ENCODE measurements at places on chromosomes 3 and 15.

- DNase-seq: no peak
Observed at GRCh38 chr15:101583284-101583683, 68.9 kb downstream of the TM2D3 start.

DNA sequence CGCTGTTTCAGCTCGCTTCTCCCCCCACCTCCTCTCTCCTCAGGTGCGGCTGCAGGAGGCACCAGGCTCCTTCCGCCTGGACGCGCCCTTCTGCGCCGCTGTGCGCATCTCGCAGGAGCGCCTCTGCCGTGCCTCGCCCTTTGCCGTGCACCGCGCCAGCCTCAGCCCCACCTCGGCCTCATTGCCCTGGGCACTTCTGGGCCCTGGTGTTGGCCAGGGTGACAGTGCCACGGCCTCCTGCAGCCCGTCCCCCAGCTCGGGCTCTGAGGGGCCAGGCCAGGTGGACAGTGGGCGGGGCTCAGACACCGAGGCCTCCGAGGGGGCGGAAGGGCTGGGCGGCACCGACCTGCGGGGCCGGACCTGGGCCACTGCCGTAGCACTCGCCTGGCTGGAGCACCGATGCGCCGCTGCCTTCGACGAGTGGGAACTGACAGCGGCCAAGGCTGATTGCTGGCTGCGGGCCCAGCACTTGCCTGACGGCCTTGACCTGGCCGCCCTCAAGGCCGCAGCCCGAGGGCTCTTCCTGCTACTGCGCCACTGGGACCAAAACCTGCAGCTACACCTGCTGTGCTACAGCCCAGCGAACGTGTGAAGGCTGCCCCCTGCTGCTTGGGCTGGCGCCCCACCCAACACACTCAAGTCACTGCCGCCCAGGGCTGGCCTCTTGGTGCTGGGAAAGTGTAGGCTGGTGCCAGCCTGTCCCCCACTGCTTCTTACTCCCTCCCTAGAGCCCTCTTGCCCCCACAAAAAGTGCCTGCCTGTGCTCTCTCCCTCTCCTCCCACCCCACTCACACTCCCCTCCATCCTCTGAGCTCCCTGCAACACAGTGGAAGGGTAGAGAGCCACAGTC, 7.1 kb downstream of the ALG3 start:
- peak; percentile 74 for DNase-seq

DNA sequence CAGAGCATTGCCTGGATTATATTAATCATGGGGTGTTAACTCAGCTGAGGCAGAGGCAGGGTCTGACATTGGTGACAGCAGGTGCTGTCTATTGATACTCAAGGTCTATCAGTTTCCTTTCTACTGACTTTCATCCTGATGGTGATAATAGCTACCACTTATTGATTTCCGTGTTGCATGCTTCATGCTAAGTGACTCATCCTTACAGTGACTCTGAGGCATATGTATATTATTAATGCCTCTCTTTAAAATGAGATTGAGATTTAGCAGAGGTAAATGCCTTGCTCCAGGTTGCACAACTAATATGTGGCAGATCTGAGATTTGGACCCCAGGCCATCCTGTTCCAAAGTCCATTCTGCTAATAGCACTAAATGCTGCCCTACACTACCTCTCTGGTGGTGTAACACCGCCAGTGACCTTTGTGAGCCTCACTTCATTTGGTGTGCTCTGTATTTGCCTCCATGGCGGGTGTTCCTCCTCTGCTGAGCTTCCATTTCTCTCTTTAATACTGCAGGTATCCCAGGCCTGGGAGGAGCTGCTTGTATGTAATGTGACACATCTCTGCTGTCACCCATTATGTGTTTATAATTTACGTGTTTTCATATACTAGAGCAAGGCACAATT, 50.4 kb downstream of the GPR171 start:
- DNase-seq: no peak

DNA sequence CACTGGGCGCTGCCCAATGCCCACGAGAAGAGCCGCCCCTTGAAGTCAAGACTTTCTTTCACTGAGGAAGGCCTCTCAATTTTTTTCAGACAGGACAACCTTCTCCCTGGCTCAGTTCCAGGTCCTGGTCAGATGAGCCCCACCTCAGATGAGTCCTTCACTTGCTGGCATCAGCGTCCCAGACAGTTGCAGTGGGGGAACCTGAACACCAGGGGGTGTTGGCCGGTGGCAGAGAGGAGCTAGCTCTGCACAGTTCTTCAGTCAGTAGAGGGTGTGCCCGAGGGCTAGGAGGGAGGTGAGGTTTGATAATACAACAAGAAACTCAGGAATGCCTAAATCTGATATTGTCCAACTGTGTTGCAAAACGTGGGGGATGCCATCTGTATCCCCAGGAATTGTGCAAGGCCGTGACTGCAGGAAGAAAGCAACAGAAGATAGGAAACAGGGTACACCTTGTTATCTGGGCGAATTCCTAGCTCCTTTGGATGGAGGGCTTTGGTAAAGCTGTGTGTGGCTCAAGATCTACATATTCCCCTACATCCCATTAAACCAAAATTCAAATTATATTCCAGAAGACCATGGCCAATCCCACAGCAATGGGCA, 34.3 kb downstream of the CCR3 start:
- DNase-seq: peak; percentile 26

GRCh38 chr15:80309769-80310384, 57.9 kb upstream of the CTXND1 start:
- DNase-seq: no peak

DNA sequence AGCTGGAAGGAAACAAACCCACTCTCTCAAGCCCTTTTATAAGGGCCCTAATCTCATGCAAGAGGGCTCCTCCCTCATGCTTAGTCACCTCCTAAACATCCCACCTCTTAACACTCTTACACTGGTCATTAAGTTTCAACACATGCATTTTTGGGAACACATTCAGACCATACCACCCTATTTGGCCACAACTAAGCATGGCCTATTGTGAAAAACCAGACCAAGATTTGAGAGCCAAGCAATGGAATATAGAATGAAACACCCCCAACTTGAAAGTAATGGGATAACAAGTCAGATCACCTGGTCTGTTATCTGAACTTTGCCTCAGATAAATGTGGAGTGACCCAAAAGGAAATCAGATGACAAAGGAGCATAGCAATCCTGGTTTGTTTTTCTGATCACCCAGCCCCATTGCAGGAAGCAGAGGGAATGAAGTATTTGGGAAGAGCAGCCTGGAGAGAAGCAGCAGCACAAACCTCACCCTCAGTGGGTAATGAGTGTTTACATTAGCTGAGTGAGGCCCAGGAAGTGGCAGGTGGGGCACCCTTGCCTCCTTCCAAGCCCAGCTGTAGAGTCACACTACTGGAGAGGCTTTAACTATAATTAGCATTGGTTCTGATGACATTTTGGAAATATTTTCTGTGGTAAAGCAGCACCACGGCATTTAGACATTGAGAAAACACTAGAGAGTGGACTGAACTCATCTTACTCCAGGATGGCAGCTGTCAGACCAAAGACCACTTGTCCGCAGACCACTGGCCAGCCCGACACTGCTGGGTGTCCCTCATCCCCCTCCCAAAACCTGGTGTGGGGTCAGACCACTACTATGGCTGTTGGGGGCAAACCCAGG, 48.8 kb upstream of the PRTG start:
- DNase-seq: no peak

- DNase-seq: no peak
Observed at GRCh38 chr3:194640829-194641228, 7.6 kb upstream of the TMEM44 start.

DNA sequence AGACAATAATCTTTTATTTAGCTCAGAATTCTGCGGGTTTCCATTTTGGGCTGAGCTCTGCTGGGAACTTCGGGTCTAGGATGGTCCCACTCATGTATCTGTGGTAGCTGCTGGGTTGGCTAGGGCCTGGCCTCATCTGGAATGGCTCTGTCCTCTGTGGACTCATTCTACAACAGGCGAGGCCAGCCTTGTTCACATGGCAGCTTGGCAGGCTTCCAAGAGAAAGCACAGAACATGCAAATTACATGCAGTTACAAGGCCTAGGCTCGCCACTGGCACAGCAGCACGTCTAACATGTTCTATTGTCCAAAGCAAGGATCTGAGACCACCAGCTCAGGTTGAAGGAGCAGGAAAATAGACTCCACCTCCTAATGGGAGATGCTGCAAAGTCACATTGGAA, 431.4 kb downstream of the PDCD6IP start:
- DNase-seq: no peak

- DNase-seq: no peak
Observed at GRCh38 chr15:53611145-53611920, 148.1 kb downstream of the WDR72 start.

DNA sequence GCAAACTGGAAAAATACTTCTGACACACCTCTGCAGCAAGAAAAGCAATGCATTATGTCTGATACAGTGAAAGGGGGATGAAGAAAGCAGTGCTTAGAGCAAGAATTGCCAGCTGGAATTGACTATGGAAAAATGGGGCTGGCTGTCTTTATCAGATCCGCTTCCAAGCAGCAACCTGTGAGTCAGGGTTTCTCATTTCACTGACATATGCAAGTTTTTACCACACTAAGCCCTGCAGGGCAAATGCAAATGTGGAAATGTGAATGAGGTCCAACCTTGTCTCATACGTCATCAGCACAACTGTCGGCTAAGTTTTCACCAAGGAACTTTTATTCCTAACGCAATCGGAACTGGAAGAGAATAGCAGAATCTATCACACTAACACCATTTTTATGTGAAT, 172.5 kb upstream of the GADL1 start:
- no peak for DNase-seq

- DNase-seq: no peak
Observed at GRCh38 chr3:34938784-34939183, 700.5 kb upstream of the ARPP21 start.

- peak; percentile 33 for DNase-seq
Observed at GRCh38 chr15:95291898-95292472, 1038.5 kb upstream of the NR2F2 start.

GRCh38 chr15:81781395-81781794, 264.4 kb downstream of the MEX3B start:
- no peak for DNase-seq

GRCh38 chr3:195352895-195353488, 82.0 kb upstream of the XXYLT1 start:
- DNase-seq: no peak

GRCh38 chr15:65731926-65732325, 60.2 kb downstream of the DENND4A start:
- no peak for DNase-seq

DNA sequence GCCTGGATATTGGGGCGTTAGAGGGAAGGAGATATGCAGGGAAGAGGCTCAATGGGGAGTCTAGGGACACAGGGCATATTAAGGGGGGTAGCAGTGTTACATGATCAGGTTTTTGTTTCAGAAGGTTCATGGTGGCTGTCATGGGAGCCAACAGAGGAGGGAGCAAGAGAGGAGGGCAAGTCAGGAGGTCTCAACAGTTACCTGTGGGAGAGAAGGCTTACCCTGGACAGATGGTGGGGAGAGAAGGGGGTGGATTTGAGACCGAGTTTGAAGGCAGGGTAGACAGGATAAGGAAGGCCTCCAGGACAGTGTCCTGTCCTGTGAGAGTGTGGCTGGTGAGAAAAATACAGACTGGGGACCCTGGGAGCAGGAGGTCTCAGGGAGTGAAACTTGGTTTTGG, 3.8 kb upstream of the WNT7A start:
- no peak for DNase-seq

DNA sequence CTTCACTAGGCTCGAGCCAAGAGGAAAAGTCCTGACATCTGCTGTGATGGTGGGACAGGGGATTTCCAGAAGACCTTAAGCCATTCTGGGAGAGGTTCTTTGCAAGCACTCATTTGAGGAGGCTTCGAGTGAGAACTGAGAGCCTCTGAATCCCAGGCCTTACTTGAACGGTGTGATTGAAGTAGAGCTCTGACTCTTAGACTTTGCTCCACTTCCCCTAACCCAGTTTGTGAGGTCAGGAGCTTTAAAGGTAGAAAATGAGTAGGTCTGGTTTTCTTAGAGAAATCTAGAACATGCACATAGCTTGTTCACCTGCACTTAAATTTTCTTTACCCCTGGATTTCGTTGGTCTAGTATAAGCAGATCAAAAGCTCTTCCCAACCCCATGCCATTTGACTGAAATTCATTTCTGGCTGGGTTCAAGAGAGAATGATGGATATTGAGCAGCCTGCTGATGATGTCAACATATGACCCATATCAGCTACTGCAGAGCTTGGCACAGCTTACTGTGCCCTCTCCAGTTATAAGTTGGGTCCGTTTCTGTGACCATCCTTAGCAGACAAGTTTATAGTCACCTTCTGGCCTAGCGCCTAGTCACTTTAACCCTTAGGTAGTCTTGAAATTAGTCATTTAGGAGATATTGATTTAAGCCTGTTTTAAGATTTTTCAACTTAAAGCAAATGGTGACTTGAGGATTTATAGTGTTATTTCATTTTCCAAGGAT, 229.2 kb upstream of the CHRM5 start:
- DNase-seq: no peak

DNA sequence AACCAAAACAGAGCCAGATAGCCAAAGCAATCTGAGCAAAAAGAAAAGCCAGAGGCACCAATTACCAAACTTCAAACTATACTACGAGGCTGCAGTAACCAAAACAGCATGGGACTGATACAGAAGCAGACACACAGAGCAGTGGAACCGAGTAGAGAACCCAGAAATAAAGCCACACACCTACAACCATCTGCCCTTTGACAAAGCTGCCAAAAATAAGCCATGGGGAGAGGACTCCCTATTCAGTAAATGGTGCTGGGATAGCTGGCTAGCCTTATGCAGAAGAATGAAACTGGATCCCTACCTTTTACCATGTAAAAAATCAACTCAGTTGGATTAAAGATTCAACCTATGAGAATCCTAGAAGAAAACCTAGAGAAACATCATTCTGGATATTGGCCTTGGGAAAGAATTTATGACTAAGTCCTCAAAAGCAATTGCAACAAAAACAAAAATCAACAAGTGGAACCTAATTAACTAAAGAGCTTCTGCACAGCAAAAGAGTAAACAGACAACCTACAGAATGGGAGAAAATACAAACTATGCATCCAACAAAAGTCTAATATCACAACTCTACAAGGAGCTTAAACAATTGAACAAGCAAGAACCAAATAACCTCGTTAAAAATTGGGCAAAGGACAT, 95.1 kb downstream of the APBA2 start:
- DNase-seq: no peak

- DNase-seq: no peak
Observed at GRCh38 chr3:178645503-178645902, 109.3 kb downstream of the KCNMB2 start.

DNA sequence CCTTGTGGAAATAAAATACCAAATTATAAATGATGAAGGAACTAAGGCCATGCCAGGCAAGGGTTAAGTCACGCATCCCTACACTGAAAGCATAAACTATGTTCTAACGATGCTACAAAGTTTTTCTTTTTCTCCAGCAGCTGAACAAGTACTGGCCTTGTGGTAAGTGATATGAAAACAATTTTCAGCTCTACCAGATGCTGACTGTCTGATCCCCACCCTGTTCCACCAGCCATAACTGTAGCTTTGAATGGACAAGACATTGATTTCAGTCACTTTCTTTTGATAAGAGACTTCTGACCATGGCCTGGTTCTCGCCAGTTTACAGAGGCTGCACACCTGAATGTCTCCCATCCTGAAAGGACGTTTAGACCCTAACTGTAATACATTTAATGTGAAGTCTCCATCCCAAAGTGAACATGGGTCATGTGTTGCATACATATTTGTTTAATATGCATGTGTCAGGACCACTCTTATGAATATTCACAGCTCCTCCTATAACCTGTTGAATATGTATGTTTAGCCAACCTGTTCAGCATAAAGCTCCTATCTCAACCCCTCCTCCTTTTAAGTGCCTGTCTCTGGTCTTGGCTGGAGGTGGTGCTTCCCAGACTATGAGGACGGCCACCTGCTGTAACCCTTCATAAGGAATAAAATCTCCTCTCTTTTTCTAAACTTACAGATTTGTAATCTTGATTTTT, 33.4 kb downstream of the MASP1 start:
- no peak for DNase-seq
